ENCODE measurements at places on chromosomes 4 and X.

GRCh38 chr4:93475730-93476129, 352.8 kb upstream of the ATOH1 start:
- ATAC-seq: no peak

- ATAC-seq: no peak
Measured at GRCh38 chr4:1209821-1210220, 37.4 kb upstream of the SPON2 start.

GRCh38 chr4:59637596-59637995, 1562.5 kb upstream of the ADGRL3 start:
- no peak for ATAC-seq

DNA sequence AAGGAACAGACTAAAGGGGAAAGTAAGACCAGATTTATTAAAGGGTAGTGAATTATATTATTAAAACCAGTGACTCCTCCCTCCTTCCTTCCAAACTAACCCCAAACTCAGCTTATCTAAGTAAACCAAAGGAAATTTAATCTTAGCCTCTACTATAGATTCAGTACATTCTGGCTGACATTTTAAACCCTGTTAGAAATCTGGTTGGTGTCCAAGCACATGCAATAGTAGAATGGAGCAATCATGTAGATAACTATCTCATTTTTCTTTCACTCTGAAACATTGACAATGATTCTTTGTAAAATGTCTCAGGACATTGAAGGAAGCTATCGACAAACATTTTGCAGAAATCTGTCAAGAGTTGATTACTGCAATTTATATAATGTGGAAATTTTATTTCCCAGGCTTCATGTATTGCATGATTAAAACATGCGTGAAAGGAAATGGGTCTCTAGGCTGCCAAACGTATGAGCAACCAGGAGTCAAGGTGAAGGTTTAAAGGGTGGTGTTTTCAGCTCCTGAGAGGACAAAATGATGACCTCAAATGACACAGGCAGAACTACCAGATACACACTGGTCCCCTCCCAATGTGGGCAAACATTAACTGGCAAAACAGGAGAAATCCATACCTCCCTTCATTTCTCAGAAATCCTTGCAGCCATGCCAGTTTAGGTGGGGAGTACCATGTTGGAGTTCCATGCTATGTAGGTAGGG, 58.2 kb upstream of the RBM47 start:
- peak; percentile 18 for ATAC-seq

- no peak for ATAC-seq
Measured at GRCh38 chr4:148716431-148717052, 274.3 kb upstream of the NR3C2 start.

DNA sequence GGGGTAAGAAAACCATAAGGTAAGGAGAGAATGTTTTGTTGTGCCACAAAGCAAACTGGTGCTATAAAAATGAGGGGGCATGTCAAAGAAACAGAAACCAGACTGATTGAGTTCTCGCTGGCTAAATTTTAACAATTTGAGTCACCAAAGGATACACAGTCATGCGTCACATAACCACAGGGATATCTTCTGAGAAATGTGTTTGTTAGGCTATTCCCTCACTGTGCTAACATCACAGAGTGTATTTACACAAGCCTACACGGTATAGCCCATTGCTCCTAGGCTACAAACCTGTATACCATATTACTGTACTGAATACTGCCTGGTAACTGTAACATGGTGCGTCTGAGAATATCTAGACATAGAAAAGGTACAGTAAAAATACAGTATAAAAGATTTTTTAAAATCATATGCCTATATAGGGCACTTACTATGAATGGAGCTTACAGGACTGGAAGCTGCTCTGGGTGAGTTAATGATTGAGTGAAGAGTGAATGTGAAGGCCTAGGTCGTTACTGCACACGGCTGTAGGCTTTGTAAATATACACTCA, 50.1 kb downstream of the FBXW7 start:
- peak; percentile 100 for ATAC-seq
